ENCODE measurements at places on chromosomes 13 and 19.

DNA sequence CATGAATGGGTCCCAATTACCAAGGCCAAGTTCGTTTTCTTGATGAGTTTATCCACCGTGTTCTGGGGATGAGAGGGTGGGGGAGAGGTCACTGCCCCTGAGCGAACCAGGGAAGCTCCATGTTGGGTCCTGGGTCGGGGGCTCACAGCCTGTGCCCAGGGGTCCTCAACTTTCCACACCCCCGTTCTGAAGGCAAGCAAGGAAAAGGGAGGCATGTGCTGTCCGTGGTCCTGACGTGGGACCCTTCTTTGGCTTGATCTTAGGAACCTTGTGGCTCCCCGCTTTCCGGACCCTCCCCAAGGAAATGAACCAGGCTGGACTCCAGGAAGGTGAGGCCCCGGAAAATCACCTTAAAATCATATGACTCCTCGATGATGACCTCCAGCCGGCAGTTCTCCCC, 18.2 kb upstream of the MEIS3 start:
- no peak for DNase-seq

DNA sequence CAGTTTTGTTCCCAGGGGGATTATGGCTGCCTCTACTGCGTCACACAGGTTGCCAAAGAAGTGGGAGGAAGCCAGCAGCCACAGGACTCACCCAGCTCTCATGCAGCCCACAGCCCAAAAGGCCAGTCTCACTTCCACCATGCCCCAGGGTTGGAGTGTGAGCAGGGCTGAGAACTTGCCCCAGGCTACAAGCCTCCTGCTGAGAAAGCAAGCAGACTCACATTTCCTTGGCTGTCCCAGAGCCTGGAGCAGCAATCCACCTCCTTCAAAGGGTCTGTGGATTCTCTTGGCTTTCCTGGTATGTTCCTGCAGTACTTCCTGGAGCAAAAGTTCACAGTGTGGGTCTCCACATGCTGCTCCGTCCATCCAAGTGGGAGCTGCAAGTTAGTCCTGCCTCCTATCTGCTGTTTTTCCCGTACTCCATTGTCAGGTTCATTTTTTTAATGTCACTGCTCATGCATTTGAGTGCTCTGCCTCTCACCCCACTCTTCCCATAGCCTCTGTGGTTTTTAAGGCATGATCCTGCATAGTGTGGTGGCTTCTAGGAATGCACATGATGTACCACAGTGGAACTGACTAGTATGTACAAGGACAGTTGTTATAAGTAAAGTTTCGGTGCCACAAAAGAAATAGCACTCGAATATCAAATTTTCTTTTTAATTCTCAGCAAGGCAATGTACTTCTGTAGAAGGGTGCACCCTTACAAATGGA, 56.2 kb upstream of the ARHGEF7 start:
- DNase-seq = no peak

- DNase-seq = no peak
Measured at GRCh38 chr13:98173431-98174152, 3.5 kb downstream of the RNF113B start.

GRCh38 chr13:34430294-34430693, 511.8 kb upstream of the NBEA start:
- no peak for DNase-seq

GRCh38 chr19:32067685-32068084, 277.7 kb upstream of the ZNF507 start:
- no peak for DNase-seq

- DNase-seq = no peak
Measured at GRCh38 chr13:40629678-40630384, 36.6 kb downstream of the FOXO1 start.

- DNase-seq = no peak
Measured at GRCh38 chr13:112703449-112704284, 13.8 kb downstream of the ATP11A start.

- DNase-seq = no peak
Measured at GRCh38 chr19:5099701-5100221, 130.8 kb downstream of the KDM4B start.

DNA sequence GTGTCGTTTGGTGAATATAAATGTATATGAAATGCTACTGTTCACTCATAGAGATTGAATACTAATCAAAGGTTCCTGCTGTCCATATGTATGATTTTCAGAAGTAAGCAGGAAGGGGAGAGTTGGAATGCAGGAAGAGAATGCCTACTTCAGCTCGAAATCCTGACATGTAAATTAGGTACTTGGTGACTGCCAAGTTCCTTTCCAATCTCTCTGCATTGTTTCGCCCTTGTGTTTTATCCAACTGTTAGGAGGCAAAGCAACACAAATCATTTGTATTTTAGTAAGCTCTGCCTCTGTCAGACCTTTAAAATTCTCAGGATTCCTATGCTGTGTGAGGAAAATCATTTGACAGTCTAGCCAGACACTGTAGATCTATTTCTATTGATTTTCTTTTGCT, 9.0 kb downstream of the STARD13 start:
- DNase-seq = no peak

DNA sequence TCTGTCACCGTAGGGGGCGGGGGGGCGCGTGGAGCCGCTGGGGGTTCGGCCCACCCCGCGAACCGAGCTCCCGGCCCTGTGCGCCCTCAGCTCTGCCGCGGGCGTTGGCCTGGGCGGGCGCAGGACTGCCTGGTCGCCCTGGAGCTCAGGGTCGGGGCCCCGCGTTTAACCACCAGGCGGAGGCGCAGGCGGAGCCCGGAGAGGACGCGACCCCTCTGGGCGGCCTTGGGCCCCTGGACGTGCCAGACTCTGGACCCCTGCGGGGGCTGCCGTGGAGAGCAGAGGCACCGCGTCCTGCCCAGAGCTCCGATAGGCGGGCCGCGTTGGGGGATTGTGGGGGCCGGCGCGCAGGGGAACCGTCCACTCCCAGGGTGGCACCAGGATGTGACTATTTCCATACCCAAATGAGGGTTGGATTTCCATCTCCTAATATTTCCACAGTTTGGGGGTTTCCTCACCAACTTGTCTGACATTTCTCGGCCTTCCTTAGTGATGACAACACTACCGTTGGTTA, 13.0 kb upstream of the USP29 start:
- no peak for DNase-seq

DNA sequence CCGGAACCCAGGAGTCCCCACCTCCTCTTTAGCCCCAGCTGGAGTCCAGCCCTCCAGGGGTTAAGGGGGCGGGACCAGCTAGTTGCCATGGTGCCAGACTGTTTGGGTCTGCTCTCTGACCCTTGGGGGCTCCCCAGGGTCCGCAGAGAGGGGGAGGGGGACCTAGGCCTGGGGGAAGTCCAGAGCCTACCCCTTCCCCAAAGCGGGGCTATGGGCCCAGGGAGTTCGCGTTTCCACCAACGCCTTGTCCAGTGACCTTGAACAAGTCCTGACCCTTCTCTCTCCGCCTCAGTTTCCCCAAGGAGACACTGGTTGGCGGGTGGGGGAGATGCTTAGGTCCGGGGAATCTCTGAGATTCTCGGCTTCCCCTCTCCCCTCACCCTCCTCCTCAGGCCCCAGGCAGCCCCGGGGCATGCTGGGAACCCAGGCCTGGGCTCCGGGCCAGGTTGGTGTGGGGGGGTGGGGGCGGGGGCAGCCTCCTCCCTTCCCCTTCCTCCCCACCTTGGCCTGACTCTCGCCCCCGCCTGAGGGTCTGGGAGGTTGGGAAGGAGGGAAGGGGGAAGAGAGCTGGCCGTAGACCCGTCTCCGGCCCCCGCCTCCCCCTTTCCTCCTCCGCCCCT, 2.6 kb upstream of the SPACA6 start:
- no peak for DNase-seq

- no peak for DNase-seq
Measured at GRCh38 chr13:102658660-102659059, 36.2 kb downstream of the METTL21C start.

- DNase-seq = peak; percentile 49
Measured at GRCh38 chr13:78022164-78022877, 103.7 kb upstream of the EDNRB start.

DNA sequence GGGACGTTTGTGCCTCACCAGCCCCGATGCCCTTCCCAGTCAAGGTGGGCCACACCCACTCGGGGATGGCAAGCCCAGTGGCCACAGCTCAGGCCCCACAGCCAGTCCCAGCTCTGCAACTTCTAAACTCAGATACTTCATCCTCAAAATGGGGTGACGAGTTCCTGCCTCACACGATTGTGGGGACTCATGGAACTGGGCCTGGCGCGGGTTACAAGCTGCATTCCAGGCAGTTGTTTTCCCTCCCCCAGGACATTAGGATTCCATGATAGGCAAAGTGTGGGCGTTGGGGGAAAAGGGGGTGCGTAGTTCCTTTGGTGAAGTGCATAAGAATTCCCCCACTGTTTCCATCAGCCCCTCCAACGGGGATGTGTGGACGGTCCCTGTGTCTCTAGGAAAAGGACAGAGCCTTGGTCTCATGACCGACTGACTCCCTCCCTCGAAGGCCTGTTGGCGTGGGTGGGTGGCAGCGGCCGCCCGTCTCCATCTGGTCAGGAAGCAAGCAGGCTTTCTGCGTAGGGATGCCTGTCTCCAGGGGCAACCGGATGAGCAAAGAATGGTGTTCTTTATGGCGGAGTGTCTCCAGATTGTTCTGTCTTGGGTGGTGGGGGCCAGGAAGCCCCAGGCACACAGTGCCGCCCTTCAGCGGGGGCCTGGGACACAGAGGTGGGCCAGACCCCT, 21.1 kb upstream of the NPAS1 start:
- no peak for DNase-seq

GRCh38 chr19:13277104-13277809, 127.0 kb downstream of the IER2 start:
- peak; percentile 39 for DNase-seq

- peak; percentile 37 for DNase-seq
Measured at GRCh38 chr13:100721885-100722512, 47.4 kb upstream of the TMTC4 start.

GRCh38 chr19:32874605-32875004, 5.0 kb upstream of the SLC7A9 start:
- DNase-seq = no peak

GRCh38 chr13:110536006-110536693, 25.4 kb downstream of the RAB20 start:
- no peak for DNase-seq

GRCh38 chr13:101916108-101916774, 463.8 kb downstream of the ITGBL1 start:
- DNase-seq = no peak

DNA sequence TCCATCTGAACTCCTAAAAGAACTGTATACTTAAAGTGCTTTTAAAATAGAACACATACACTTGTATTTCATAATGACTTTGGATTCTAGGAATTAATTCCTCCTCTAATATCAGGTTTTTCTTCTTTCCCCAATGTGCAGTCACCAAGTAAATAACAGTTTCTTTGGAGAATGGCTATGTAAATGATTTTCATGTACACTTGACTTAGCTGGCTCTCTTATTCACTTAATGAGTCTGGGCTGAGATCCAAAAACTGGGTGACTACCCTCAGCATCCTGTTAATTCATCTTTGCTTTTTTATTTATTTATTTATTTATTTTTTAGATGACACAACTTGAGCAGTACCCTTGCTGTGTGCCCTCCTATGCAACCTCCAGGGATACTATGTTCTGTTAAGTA, 1003.7 kb downstream of the SLITRK1 start:
- DNase-seq = no peak

DNA sequence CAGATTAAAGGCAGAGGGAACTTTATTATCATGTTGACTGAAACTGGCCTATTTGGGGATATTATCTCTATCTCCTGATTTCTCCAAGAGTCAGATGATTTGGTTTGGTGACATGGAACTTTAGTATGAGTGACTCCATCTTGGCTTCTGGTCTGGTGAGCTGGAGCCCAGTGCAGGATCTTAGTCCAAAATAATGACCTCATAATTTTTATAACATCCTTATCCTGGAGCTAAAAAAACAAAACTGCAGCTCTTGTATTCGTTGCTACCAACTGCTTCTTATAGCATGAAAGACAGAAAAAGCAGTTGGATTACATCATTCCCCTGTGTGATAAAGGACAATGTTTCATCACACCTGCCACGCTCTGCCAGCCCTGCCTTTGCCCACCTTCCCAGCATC, 39.3 kb upstream of the RNF17 start:
- no peak for DNase-seq

- DNase-seq = no peak
Measured at GRCh38 chr13:35818633-35819067, 312.5 kb downstream of the DCLK1 start.

GRCh38 chr13:43831088-43831487, 44.3 kb upstream of the ENOX1 start:
- no peak for DNase-seq

GRCh38 chr13:97496511-97496910, 62.5 kb downstream of the RAP2A start:
- DNase-seq = no peak

- no peak for DNase-seq
Measured at GRCh38 chr13:43377149-43377548, 353.8 kb downstream of the DNAJC15 start.

- DNase-seq = no peak
Measured at GRCh38 chr19:461721-462551, 1.1 kb upstream of the SHC2 start.

All from NK-92 treated with Interleukin-12 subunit alpha and Interleukin-12 subunit beta, amount 100 ng/mL, for 24 hours (cell line).